Kidney (tissue), 22 donors: ENCODE measurements at places on chromosomes 5 and 9. TPM values are rescaled to one million over a fixed set of nuclear protein-coding genes. Genes with fewer than 3 reads are reported as not detected.

Gene AIF1L
- 397 TPM for total RNA-seq

DNA sequence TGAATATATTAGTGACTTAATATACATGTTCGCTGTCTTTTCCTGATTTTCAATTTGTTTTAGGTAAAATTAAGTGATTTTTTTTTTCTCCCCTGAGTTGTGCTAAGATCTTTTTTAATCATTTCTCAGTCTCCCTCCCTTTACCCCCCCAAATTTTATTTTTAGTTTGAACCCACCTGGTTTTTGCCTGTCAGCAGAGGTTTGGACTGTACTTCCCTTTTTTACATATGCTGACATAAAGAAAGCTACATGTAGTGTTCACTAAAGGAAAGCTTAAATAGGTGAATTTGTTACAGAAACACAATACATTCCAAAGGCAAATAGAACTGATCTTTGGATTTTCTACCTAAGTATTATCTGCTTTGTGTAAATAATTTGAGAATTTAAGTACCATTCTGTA lies 82.2 kb downstream of the IPO11 start:
- DNase-seq, result no peak

DNA sequence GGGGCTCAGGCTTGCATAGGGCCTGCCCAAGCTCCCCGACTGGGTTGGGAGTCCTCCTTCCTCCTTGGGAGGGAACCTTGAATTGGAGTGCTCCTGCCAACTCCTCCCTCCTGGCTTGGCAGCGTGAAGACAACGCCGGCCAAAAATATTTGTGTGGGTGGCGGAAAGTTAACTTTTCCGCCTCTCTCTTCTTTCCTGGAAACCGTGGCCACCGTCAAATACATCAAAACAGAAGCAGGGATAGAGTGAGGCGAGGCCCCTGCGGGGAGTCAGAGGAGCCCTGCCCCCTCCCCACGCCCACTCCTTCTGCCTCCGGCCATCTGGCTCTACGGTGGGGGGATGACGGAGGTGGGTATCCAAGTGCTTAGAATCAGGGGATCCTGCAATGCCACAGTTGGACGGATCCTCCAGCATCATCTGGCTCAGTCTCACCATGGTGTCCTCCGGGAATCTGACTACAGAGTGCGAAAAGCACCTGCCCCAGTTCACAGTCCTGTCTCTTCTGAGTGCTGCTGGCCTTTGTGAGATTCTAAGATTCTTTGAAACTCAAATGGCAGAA lies 25.2 kb upstream of the SYNPO start:
- no peak for DNase-seq

GRCh38 chr5:80054682-80055081 lies 19.5 kb downstream of the THBS4 start:
- DNase-seq, result no peak

GRCh38 chr5:79521156-79521555 lies 7.2 kb upstream of the HOMER1 start:
- DNase-seq, result no peak

DNA sequence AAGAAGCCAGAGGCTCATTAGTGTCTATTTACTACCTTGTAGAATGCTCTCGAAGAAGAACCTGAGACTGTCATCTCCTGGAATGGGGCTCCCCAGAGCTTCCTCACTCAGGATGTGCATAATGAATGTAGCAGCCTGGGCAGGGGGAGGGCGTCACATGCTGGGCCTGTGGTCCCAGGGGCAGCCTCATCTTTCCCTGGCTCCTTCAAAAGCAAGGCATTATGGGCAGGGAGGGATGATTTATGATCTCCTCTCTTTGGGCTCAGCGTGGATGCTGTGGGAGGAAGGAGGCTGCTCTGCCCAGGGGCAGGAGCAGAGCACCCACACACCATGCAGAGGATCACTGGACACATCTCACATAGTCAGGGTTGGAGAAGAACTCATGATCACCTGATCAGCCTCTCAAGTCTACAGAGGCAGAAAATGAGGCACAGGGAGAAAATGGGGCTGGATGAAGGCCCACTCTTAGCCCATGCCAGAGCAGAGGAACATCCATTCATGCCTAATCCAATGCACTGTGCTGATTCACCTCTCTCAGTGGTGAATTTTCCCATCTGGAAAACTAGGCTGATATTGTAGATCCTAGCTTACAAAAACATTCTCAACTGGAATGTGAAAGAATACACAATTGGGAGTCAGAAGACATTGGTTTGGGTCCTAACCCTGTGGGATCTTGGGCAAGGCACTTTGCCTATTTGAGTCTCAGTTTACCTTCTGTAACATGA lies 173.7 kb downstream of the CARTPT start:
- DNase-seq, result no peak
